Bone marrow (tissue), 2 donors: ENCODE measurements at places on chromosomes 2 and 18.

DNA sequence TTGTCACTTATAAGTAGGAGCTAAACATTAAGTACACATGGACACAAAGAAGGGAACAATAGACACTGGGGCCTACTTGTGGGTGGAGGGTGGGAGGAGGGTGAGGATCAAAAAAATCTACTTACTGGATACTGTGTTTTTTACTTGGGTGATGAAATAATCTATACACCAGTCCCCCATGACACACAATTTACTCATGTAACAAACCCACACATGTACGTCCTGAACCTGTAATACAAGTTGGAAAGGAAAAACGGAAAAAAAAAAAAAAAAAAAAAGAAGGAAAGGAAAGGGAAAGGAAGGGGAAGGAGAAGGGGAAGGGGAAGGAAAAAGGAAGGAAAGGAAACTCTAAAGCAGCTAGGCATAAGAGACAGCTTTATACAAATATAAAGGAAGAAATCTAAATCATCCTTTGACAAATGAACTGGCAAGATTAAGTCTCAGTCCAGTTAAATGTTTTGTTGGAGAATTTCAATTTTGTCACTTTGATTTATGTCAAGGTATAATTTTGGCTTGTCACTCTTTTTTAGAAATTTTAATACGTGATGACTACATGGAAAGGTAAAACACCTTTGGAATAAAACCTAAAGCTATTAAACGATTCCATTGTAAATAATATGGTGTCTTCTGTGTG is 169.4 kb upstream of the OTX1 start:
- DNase-seq, result no peak

- no peak for DNase-seq
These were observed 49.8 kb downstream of the E2F6 start for GRCh38 chr2:11416186-11416585.

DNA sequence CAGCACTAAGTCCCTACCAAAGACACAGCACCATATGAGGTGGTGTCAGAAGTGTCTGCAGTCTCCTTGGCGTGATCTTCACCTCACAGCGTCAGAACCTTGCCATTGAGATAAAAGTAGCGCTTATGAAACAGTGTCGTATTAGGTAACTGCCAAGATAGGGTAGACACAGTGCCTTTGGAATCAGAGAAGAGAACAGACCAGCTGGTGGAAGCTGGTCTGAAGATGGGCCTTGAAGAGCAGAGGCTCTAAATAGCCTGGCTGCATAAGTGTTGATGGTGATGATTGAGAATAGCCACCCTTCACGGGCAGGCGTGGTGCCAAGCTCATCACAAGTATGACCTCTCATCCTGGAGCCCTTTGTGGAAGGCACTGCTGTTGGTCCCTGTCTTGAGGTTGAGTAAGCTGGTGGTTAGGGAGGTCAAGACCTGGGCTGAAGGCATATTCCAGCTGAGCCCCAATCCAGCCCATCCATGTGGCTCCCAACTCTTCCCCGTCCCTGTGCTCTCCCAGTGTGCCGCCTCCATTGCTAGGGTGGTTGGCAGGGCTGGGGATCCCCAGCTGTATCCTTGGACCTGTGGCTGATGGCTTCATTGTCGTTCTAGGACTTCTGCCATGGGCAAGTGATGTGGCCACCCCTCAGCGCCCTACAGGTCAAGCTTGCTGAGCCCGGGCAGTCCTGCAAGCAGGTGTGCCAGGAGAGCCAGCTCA is 187.4 kb downstream of the MGAT5 start:
- no peak for DNase-seq

GRCh38 chr18:24168496-24168895 is 29.6 kb downstream of the CABYR start:
- DNase-seq, result no peak

DNA sequence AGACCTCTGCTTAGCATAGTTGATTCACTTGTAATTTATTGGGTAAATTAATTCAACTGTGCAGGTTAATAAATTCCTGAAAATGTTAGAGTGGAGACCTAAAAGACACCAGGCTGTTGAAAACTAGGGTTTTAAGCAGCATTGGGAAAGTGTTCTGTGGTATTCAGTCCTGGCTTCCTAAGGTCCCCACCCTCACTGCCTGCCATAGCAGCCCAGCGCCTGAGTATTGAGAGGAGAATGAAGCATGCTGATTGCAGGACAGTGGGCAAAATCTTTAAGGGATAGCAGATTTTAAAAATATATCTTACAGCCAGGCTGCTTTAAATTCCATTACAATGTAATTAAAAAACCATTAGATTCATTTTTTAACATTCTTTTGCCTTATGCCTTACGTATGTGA is 20.6 kb downstream of the MEIS1 start:
- DNase-seq, result no peak

DNA sequence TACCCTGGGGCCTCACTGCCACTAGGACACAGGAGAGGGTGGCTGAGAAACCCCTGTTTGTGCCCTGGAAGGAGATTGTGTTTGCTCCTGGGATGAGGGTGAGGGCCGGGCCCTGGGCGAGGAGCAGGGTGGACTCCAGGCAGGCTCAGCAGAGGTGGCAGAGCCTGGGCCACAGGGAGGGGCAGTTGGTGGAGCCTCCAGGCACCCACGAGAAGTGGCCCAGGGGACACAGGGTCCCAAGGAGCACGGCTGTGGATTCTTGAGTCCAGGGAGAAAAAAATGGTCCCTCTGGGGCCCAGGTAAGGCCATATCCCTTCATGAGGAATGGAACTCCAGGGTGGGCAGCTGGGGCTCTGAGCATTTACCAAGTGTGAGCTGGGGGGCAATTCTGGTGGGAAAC is 8.3 kb downstream of the MAB21L4 start:
- no peak for DNase-seq

DNA sequence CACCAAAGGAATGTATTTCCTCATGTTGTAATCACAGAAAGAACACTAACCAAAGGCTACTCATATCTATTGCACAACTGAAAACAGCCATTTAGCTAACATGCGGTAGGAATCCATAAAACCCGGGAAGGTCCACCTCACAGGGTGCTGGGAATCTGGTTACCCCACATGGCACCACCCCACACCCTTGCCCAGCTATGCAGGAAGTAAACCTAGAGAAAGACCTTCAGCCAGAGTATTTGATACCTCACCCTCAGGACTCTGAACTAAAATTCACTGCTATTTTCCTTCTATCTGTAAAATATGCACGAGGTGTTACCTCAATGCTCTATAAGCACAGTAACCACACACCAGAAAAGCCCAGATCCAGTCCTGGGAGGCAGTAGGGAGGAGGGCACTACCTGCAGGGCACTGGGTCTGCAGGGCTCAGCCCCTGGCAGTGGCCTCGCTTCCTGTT is 45.8 kb downstream of the PTPN2 start:
- no peak for DNase-seq

DNA sequence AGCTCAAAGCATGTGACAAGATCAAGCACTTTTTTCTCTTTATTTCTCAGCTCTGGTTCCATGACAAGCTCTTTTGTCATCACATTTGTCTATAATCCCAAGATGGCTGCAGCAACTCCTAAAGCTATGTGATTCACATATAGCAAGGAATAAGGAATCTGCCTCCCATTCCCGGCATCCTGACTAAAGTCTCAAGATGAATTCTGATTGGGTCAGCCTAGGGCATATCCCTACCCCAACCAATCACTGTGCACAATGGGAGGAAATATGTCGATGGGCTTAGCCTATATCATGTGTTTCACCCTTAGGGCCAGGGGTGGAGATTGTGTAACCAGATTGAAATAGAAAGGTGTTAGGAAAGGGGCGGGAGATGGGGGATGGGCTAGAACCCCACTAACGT is 23.1 kb upstream of the COLEC12 start:
- no peak for DNase-seq

DNA sequence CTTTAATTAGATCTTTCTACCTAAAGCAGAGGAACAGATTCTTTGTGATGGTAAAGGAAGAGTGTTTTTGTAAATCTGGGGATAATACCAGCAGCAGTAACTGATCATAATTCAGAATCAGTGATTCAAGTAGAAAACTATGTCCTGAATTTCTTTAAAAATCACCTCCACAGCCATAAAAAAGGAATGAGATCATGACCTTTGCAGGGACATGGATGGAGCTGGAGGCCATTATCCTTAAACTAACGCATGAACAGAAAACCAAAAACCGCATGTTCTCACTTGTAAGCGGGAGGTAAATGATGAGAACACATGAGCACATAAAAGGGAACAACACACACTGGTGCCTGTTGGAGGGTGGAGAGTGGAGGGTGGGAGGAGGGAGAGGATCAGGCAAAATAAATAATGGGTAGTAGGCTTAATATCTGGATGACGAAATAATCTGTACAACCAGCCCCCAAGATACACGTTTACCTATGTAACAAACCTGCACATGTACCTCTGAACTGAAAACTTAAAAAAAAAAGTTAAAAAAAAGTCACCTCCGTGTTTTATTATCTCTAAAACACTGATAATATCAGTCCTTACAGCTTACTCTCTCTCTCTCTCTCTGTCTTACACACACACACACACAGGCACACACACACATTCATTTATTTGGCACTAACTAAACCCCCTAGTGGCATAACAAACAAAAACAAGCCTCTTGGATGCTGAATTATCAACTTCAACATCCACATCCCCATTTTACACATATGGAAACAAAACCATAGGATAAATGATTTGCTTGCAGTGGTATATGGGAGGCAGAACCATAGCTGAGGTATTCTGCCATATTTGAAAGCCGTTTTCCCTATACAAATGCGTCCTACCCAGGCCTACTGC is 1.4 kb downstream of the TM4SF20 start:
- no peak for DNase-seq

DNA sequence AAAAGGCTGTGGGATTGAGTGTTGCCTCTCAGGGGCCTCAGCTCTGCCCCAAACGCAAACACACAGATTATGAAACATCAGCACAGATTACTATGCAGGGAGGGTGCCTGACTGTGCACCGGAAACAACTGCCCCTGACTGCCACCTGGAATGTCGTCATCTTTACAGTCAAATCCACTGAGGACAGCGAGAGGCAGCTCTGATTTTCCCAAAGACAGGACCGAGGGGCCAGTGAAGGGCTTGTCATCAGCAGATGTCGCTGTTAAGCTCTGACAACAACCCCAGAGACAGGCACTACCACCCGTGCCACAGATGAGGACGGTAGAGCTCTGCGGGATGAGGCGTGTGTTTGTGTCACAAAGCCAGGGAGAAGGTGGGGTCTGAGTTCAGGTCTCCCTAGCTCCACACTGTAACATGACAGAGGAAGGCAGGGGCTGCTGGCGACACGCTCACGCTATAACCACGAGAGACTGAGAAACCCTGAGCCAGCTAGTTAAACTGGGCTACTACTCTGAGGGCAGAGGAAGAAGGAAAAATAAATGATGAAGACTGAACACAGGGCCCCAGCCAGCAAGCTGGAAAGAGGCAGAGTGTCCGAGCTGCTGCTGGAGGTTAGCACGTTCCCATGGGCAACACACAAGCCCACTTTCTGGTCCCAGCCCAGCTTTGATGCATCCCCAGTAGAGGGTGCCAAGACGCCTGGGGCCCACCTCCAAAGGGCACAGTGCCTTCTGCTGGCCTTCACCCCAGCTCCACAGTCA is 47.0 kb downstream of the PARD6G start:
- no peak for DNase-seq

GRCh38 chr2:64780041-64780440 is 126.3 kb upstream of the SERTAD2 start:
- DNase-seq, result no peak
